Activated naive CD8-positive, alpha-beta T cell treated with anti-CD3 and anti-CD28 coated beads, Interleukin-2, amount 10 ng/mL, durations not matched to agents 7 days and 5 days (primary cell): ENCODE measurements at places on chromosomes 2 and 18. TPM values are rescaled to one million over a fixed set of nuclear protein-coding genes. Genes with fewer than 3 reads are reported as not detected.

GRCh38 chr2:61157371-61158003 is 4.5 kb upstream of the C2orf74 start:
- DNase-seq, result no peak

- DNase-seq, result no peak
Measured at GRCh38 chr2:149903626-149904025, 316.1 kb upstream of the MMADHC start.

DNA sequence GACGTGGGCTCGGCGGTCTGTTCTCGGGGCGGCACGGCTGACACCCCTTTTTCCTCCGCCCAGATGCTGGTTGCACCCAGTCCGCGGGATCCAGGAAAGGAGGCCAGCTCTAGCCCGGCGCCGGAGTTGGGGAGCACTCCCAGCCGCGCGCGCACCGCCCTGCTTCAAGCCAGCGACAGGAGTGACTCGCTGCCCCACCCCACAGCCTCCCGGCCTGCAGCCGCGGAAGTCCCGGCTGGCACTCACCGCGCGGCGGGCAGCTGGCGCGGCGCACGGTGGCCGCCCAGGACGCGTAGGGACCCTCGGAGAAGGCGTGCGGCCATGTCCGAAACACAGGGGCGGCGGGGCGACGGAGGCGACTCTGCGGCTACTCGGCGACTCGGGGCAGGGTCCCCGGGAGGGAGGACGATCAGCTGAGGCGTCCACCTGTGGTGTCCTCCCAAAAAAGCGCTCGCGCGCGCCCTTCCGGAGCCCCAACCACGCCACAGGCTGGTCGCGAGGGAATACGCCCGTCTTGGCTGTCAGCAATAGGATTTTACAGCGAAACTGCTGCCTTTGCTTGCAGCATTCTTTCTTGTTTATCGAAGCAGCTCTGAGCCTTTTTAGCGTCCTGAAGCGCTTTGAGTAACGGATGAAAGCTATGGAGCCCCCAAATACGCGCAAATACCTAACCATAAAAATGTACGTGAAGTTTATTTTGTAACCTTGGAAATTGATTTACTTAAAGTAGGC is at the start of gene ACADL:
TSS of gene ACADL (minus strand) at position 507 of the 732 bp plus-strand sequence. CDS start at position 323, 184 bp downstream.
- peak; percentile 43 for DNase-seq

GRCh38 chr18:79904357-79905147 is 46.9 kb downstream of the SLC66A2 start:
- no peak for DNase-seq

- DNase-seq, result no peak
Measured at GRCh38 chr2:215601990-215602721, 166.3 kb upstream of the FN1 start.

DNA sequence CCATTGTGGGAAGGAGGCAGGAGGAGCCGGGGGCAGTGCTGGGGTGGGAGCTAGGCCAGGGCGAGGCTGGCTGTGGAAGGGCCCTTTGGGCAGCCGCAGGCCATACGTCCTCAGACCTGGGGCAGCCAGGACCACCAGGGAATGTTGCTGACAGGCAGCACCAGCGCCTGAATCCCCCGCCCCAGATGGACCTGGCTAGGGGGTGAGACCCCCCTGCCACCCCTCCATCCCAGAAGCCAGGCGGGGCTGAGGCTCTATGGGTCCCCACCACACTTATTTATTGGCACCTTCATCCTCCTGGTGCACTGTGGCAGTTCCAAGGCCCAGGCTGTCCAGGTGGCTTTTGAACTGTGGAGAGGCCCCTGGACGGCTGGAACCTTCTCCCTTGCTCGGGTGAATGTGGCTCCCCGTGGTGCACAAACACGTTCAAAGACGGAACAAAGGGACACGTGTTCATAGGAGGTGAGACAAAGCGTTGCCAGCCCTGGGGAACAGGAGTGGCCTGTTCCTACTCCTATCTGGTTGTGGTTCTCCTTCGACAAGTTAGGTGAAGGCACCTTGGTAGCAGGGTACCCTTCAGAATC is 35.1 kb downstream of the RAMP1 start:
- DNase-seq, result peak; percentile 25

GRCh38 chr2:25041307-25041927 is 459 bp upstream of the EFR3B start:
- DNase-seq, result no peak

Gene COL6A3
- 0.45 TPM for total RNA-seq

Gene MATN3
- not detected for total RNA-seq

Gene CD8B2
- total RNA-seq, result 8.6 TPM
